ENCODE measurements at places on chromosomes 13 and 19. TPM values are rescaled to one million over a fixed set of nuclear protein-coding genes. Genes with fewer than 3 reads are reported as not detected.

SPIB gene
- 1.3 TPM for total RNA-seq

SIGLEC5 gene
- not detected for total RNA-seq

ZNF836 gene
- 0.78 TPM for total RNA-seq

FUT2 gene
- total RNA-seq, result not detected

DHDH gene
- total RNA-seq, result 1.6 TPM

SULT2B1 gene
- total RNA-seq, result 0.42 TPM

C1QTNF9B gene
- total RNA-seq, result 0.38 TPM

TMEM150B gene
- 1.4 TPM for total RNA-seq

S1PR5 gene
- total RNA-seq, result 0.35 TPM

ZIK1 gene
- 0.27 TPM for total RNA-seq

PSG3 gene
- not detected for total RNA-seq

RXFP2 gene
- total RNA-seq, result not detected

GPR108 gene
- 31.1 TPM for total RNA-seq

IGFL1 gene
- not detected for total RNA-seq

ZSWIM9 gene
- 1.4 TPM for total RNA-seq

MBD3L3 gene
- not detected for total RNA-seq

PGLYRP2 gene
- total RNA-seq, result not detected

C19orf85 gene
- not detected for total RNA-seq

RHPN2 gene
- 4.1 TPM for total RNA-seq

MAST1 gene
- 12.1 TPM for total RNA-seq

KLHL1 gene
- not detected for total RNA-seq

APOC4 gene
- total RNA-seq, result not detected

SF3A2 gene
- total RNA-seq, result 194 TPM

CBY2 gene
- total RNA-seq, result not detected

LAMP1 gene
- total RNA-seq, result 63.7 TPM

RNF17 gene
- total RNA-seq, result 0.58 TPM

LGALS14 gene
- not detected for total RNA-seq

ASPDH gene
- not detected for total RNA-seq

KLK15 gene
- total RNA-seq, result not detected

TUBGCP3 gene
- 27.8 TPM for total RNA-seq

IZUMO2 gene
- total RNA-seq, result not detected

APOE gene
- 92.0 TPM for total RNA-seq

NECTIN2 gene
- total RNA-seq, result 83.6 TPM

LRCH1 gene
- total RNA-seq, result 5.7 TPM

SMIM17 gene
- total RNA-seq, result not detected

PLK5 gene
- not detected for total RNA-seq

ZNF681 gene
- 5.1 TPM for total RNA-seq

RPS28 gene
- total RNA-seq, result 2,747 TPM

KLK1 gene
- total RNA-seq, result 11.7 TPM

ZNF790 gene
- 0.49 TPM for total RNA-seq

TMC4 gene
- total RNA-seq, result 0.36 TPM

VAV1 gene
- total RNA-seq, result 17.3 TPM
